ENCODE measurements at places on chromosomes 16 and 17.

- peak; percentile 46 for DNase-seq
Measured at GRCh38 chr16:81632392-81633146, 146.5 kb upstream of the PLCG2 start.

DNA sequence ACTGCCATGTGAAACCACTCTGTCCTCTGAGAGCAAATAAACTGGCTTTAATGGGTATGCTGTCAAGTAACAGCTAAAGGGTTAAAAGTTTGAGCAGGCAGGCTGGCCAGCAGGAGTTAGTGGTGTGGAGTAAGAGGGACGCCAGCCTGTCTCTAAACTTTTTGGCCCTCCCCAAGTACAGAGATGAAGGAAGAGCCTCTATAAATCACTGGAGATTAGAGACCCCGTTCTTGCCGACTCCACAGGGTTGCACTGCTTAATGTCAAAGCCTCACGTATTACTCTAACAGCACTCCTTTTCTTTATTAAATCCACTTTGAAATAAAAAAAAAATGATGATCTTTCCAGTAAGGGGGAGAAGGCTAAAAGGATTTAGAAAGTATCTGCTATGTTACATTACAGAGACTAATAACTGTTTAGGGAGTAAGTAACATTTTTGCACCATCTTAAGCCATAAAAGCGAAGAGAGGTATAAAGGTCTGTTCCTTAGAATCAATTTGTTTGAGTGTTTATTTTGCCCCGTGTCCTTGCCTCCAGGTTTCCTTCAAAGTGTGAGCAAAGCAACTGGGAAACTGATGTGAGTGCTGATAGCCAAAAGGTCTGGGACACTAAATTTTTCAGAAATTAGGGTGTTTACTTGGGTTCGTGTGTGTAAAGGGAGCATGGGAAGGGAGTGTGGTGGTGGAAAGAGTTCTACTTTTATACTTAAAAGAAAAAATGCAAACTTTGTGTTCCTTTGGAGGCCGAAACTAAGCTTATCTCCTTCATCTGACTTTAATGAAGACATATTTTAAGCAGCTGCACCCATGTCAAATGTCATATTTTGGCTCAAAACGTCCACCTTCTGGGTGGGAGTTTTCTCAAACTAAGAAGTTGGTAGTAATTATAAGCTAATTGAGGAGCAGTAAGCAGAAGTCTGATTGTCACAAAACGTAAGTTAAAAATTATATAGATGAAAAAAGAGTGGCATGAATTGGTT is 109.9 kb upstream of the TBX2 start:
- DNase-seq, result no peak

DNA sequence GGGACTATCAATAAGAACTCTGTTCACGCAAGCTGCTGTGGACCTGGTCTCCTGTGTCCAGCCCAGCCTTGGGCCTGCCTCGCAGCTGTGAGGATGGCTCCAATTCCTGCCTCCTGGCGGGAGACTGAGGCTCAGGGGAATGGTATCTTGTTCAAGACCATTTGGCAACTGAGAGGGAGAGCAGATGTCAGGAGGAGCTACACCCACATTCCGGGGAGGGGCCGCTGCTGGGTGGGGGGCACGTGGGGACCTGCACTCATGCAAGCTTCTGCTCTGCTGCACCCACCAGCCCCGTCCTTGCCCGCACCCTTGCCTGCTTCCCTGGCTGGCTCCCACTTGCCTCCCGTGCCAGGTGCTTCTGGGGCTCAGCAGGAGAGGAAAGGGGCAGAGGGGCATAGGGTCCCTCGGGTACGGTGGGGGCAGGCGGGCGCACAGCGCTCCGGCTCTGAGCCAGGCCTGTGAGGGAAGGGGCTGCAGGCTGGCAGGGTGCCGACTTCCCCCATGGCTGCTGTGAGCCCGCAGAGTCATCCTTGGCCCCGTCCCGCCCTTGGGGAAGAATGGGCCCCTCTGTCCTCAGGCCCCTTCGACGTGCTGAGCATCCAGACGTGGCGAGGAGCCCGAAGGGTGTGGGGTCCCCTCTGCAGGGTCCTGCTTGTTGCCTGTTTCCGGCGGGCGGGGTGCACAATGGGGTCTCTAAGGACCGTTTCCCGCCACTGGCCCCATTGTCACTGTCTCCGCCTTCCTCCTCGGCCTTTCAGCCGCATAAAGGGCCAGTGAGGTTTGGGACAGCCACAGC is 2.7 kb downstream of the METRN start:
- DNase-seq, result no peak

DNA sequence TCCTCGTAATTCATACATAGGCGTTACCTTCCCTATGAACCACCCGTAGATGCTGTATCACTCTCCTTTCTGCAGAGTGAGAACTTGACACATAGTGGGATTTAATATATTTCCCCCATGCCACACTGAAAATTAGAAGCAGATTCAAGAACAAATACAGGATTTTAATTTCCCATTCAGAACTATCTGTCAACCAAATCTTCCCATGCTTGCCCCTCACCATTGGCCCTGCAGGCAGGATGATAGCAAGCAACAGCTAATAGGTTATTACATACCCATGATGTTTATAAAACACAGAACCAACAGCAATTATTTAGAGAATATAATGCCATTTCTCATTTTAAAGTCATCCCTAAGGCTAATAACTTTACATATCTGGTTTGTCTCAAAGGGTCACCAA is 55.0 kb upstream of the GNAO1 start:
- no peak for DNase-seq

- DNase-seq, result no peak
Measured at GRCh38 chr17:34993031-34993430, 12.7 kb downstream of the LIG3 start.

GRCh38 chr16:84647828-84648594 is at the start of gene KLHL36:
KLHL36 (plus strand) TSS chr16:84648511; CDS start chr16:84650868, 2,357 bp downstream.
- peak; percentile 46 for DNase-seq

GRCh38 chr16:48524348-48525200 is 85.4 kb downstream of the N4BP1 start:
- DNase-seq, result no peak

DNA sequence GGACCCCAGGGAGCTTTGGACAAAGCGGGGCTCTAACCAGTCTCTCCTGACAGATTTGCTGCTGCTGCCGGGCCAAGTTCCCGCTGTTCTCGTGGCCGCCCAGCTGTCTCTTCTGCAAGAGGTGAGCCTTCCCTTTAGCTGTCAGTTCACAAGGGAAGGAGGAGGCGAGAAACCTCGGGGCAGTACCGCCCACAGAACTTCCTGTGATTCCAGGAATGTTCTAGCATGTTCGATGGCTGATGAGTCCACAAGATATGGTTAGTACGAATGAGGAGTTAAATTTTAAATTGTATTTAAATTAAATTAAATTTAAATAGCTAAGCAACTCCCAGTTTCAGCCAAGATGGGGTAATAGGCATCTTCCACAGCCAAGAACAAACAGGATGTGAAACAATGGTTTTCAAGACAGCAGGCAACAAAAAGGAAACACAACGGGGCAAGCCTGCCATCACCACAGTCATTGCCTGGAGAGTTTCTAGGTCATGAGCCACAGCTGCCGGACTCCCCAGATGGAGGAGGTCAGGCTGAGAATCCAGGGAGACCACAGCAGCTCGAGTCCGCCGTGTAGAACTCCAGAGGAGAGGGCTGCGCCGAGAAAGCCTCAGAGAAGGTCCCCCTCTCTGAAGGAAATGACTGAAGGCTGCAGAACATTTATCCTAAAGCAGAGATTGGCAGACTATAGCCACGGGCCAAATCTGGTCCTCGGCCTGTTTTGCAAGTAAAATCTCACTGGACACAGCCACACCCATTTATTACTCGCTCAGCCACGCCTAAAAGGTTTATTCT is 9.5 kb upstream of the TCF25 start:
- peak; percentile 25 for DNase-seq

- DNase-seq, result no peak
Measured at GRCh38 chr17:66175892-66176291, 16.0 kb downstream of the CEP112 start.

GRCh38 chr16:58306327-58306726 is 11.5 kb upstream of the PRSS54 start:
- DNase-seq, result peak; percentile 28

GRCh38 chr17:46121165-46121764 is 72.0 kb downstream of the KANSL1 start:
- DNase-seq, result no peak

DNA sequence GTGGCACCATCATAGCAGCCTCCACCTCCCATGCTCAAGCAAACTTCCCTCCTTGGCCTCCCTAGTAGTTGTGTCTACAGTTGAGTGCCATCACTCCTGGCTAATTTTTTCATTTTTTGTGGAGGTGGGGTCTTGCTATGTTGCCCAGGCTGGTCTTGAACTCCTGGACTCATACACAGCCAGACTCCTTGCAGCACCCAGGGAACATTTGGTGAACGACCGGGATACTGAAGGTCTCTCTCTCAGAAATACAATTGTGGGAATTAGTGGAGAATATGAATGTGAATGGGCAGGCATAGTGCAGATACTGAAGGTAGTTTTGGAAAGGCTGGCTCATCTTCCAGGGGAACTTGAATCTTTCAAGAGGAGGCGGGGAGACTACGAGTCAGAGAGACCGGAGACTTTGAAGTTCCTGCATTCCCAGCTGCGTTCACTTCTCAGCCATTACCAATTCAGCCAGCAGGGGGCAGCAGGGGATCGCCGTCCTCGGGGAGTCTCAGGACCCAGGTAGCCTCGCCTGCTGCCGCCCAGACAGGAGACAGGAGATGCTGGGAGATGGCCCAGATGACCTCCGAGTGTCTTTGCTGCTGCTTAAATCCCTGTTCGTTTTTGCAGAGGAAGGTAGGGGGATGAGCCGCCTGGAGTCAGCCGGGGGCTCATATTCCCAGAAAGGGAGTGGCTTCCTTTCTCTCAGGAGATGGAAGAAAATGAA is 68.6 kb downstream of the HAPSTR1 start:
- DNase-seq, result no peak

GRCh38 chr17:70636517-70637133 is 467.3 kb downstream of the KCNJ2 start:
- no peak for DNase-seq

DNA sequence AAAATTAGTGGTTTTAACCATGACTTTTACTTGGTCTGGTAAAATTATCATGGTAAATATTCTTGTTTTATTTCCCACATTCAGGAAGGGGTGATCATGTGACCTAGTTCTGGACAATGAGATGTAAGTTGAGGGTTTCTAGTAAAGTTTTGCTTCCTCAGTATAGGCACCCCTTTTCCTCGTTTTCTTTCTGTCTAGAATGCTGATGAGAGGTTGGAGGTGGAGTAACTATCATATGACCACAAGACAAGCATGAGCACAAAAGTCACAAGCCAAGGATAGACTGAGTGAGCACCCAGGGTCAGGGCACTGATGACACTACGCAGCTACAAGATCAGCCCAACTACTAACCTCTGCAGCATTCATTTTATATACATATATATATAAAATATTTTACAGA is 53.9 kb downstream of the MYO1D start:
- no peak for DNase-seq

DNA sequence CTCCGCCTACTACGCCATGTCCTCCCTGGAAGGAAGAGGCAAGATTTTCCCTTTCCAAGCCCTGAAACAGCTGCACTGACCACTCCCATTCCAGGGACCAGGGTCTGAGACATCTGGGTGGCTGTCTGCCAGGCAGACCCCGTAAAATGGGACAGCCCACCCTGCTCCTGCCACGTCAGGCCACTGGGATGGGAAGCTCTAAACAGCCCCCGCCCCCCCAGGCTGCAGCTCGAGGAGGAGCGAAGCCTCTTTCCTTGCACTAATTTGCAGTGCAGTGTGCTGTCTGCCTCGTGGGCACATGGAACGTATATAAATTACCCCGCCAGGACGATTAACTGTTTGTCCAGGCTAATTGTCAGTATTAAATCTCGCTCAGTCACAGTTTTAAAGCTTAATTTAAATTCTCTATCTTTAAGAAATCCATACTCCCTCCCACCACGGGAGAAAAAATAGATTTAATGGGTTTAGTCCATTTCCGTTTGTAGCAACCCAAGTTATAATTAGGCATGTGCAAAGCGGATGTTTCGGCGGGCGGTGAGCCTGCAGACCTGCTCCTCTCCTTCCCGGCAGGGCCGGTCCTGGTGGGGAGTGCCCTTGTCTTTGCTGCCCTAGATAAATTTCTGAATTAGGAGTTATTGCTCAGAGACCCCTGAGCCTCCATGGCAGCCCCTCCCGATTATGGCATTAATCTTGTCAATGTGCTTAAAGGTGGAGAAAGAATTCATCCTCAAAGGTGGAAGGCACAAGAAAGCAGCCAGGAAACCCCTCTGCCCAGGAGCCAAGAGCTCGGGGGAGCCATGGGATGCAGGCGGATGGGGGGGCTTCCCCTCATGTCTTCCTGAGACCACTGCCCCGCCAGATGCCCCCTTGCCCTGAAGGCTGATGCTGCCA is 268.0 kb upstream of the TNRC6C start:
- DNase-seq, result no peak

- DNase-seq, result no peak
Measured at GRCh38 chr17:3927628-3928340, 11.5 kb upstream of the P2RX1 start.

GRCh38 chr16:84207251-84207650 is 16.3 kb downstream of the ADAD2 start:
- no peak for DNase-seq

- no peak for DNase-seq
Measured at GRCh38 chr17:35605678-35606077, 18.6 kb downstream of the AP2B1 start.

GRCh38 chr16:64394061-64394460 is 727.8 kb downstream of the CDH11 start:
- no peak for DNase-seq

DNA sequence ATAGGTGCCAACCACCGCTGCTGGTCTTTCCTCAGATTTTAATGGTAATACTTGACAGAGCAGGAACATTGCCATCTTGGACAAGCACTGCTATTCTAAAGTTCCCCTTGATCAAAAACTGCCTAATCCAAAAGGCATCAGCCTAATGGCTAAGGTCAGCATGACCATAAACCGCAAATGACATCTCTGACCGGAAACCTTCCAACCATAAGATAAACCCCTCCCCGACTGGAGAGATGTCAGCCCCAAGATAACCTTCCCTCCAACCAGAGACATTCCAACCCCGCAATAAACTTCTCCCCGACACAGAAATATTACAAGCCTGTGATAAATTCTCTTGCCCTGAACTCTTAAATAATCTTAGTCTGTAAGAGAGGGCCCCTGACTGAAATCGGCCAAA is 7.4 kb upstream of the DHX40 start:
- DNase-seq, result no peak

DNA sequence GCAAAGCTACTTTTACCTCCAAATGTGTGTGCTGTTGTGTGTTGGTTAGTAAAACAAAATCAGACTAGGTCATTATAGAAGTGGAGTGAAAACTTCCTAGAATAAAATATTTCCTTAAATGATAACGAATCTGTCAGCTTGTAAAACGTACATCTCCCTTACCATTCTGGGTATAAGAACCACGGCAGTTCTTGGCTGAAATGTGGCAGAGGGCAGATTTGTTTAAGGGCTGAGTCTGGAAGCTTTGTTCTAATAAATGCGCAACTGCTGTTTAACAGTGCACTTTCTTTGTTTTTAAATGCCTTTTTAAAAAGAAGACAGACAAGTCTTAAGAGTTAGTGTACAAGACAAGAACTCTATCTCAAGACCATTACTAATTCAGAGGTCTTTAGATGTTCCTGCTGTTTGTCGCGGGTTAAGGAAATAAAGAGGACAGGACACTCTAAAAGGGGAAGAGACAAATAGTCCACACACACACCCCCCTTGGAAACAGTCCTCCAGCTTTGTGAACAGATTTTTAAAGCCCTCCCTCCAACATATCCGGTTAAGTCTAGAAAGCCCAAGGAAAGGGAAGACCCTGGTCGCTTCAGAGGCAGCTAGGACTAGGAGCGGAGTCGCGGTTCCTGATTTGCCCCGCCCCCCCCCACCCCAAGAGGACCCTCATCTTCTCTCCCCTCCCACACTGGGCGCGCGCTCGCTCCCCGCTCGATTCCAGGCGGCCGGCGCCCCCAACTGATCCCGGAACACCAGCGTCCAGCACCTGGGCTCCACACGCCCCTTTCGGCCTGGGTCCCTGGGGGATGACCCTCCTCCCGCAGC is 658 bp downstream of the SYNRG start:
- DNase-seq, result no peak

Measured in activated CD4-positive, alpha-beta T cell treated with anti-CD3 and anti-CD28 coated beads, Interleukin-2, amount 50 U/mL, for 24 hours (primary cell).